ENCODE measurements at places on chromosomes 12 and 14.

DNA sequence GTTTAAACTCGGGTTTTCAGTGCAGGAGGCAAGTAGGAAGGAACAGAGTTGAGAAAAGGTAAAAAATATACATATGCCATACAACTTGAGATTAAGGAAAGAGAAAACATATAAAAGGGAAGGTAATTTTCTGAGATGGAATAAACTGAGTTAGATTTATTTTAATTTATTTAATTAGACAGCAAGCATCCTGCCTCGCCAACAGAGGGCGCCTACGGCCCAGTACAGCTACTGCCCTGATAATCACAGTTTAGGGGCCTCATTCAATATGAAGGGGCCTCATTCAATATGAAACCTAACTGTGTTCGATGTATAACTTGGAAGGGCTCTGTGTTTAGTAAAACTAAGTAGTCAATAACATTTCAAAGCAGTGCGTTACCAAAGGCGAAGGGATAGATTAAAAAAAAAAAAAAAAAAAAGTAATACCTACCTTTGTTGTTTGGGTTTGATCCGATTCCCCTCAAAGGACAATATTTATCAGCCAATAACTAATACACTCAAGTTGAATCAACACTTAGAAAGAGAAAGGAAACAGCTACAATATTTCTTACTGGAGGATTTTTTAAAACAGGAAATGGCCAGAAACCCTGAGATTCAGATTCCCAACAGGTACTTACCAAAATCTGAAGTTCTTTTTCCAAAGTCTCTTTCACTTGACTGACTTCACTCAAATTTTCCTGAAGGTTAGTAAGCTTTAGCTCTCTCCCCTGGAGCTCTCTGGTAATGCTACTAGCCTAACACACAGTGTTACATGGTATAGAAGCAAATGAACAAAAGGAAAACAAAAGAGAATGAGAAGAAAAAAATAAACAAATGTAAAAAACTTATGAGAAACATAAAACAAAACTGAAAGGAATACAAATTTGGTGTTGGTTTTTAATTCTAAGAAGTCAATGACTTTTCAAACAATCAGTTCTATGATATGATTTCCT lies 70.0 kb upstream of the VPS33A start:
- peak; percentile 38 for DNase-seq

- DNase-seq, result no peak
Measured at GRCh38 chr14:102911991-102912761, 10.3 kb upstream of the AMN start.

DNA sequence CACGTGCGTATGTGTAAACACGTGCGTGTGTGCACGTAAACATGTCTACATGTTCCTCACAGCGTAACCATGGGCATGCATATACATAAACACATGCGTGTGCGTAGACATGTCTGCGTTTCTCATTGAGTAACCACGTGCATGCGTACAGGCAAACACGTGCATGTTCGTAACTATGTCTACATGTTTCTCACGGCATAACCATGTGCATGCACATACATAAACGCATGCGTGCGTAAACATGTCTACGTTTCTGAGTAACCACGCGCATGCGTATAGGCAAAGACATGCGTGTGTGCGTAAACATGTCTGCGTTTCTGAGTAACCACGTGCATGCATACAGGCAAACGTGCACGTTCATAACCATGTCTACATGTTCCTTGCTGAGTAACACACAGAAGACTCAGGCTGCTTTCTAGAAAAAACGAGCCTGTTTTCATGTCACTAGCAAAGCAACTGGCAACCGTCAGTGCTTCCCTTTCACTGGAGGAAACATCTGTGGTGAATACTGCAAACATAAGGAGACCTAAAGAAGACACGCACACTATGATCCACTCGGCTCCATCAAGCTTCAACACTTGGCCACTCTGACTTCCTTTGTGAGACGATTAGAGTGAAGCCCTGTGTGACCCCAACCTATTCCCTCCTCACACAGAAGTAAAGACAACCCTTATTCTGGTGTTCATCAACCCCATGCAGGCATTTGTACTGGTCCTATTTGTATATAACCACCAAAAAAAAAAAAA lies 28.8 kb downstream of the POLE start:
- no peak for DNase-seq

DNA sequence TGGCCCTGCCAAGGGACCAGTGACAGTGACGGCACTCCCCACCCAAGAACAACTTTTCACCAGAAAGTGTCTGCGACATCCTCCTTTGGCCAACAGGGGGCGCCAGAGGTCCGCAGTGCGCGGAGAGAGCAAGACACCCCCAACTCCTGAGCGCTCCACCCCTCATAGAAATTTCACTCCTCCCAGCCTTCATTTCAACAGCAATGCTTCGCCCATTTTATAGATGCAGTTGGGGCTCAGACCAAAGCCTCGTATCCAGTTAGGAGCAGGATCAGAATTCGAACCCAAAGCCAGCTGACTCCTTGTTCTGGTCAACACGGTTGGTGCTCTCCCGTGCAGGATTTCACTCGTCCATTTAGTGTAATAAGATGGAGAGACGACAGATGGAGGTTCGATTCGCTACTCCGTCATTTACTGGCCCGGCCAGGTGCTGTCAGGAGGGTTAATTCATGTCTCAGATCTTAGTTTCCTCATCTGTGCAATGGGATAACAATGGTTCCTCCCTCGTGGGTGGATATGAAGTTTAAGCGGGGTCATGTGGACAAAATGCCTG lies 2.4 kb upstream of the POP5 start:
- DNase-seq, result peak; percentile 73

DNA sequence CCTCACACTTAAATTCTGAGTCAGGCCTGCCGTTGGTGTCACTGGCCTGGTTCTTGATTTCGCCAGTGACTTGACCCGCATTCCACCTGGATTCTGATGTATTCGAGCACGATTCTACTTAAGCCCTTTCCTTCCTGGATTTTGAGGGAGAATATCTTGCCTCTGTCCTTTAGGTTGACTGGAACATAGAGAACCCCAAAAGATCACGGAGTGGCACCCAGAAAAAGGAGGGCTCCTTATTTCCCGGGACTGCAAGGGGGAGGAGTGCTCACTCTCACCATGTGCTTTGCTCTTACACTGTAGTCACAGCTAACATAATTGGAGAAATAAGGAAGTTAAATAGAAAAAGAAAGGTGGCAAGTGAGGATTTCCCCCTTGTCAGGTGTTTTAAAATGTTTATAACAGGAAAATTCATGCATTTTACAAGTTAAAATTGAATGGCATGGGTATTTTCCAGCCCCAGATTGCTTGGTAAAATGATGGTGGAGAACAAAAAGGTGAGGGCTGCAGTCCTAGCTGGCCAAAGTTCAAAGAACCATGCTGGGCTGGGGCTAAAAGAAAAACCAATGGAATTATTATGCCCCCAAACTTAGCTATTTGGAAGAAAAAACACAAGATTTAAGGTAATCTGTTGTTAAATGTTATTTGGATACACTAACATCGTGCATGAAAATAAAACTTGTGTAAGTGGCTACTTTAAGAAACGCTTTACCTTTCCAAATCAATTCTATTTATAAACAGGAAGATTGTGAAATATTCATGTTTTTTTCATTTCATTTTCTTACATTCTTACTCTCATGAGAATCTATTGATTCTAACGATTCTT lies 8.9 kb downstream of the FOXA1 start:
- no peak for DNase-seq

DNA sequence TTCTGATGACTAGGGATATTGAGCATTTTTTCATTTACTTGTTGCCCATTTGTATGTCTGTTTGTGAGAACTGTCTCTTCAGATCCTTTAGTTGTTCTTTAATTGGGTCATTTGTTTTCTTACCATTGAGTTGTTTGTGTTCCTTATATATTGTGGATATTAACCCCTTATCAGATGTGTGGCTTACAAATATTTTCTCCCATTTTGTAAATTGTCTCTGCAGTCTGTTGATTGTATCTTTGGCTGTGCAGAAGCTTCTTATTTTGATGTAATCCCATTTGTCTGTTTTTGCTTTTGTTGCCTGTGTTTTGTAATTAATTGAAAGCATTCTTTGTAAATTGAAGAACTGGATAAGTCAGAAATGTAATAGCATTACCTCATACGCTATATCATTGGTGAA lies 459.1 kb upstream of the FOXG1 start:
- no peak for DNase-seq

- DNase-seq, result no peak
Measured at GRCh38 chr12:53461059-53461458, 9.2 kb downstream of the PCBP2 start.

DNA sequence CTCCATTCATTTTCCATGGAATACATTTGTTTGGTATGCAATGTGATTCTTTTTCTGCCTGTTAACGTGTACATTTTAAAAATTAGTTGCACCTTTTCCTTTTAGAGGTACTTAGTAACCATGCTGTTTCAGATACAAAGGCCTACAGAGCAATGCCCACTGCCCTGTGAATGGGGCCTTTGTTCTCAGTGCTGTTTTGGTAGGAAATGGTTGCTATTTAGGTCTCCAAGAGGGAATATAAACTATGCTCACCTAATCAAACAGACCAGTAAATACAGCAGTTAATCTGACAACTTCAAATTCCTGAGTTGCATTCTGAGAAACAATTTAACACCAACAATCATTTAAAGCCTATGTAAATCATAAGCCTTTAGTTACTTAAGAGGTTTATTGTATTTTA lies 188.7 kb downstream of the BCAT1 start:
- DNase-seq, result no peak

- DNase-seq, result no peak
Measured at GRCh38 chr12:5059358-5059757, 15.7 kb downstream of the KCNA5 start.

GRCh38 chr12:52486166-52487105 lies 6.6 kb downstream of the KRT6A start:
- no peak for DNase-seq

GRCh38 chr12:12214635-12215131 lies 52.2 kb downstream of the LRP6 start:
- DNase-seq, result no peak

DNA sequence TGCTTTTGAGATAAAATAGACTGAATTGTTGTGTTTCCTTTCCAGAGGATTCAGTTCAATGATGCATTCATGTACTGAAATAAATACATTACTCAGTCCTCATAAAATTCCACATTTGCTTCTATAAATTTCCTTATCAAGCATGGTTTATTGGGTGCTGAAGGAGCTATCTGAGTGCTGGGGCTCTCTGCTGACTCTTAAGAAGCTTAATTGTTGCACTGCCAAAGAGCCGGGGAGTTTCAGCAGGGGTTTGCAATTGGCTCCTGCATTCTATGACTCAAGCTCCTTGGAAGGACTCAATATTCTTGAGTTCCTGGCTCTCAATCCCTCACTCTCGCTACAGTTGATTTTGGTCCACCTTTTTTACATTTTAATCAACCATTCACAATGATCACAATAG lies 69.8 kb upstream of the PYGL start:
- no peak for DNase-seq

GRCh38 chr12:124637581-124637981 lies 70.2 kb upstream of the NCOR2 start:
- DNase-seq, result no peak

DNA sequence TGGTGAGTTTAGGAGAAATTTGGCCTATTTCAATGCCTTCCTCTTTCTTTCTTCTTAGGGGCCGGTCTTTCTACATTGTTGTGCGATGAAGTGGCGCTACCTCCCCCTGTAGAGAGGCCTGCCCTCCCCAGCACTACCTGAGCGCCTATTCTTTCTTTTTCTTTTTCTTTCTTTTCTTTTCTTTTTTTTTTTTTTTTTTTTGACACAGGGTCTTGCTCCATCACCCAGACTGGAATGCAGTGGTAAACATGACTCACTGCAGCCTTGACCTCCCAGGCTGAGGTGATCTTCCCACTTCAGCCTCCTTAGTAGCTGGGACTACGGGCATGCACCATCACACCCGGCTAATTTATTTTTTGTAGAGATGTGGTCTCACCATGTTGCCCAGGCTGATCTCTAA lies 136.1 kb upstream of the MAX start:
- peak; percentile 63 for DNase-seq

DNA sequence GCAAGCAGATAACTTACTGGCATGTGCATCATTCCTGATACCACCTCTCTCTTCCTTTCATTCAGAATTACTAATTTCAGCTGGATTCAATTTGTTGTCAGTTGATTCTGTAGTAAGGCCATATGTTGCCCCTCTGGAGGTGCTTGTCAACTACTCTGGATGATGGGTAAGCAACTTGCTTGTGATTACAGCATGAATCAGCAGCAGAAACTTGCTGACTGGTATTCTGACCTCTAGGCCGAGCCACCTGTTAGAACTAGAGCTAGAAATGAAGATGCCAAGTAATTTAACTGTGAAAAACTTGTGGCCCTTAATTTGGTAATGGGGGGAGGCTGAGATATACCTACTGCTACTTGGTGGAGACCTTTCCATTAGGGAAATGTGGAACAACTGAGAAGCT lies 5.1 kb downstream of the RNF10 start:
- no peak for DNase-seq

GRCh38 chr12:6765048-6765633 lies 1.0 kb upstream of the PTMS start:
- peak; percentile 36 for DNase-seq

GRCh38 chr12:67442347-67442841 lies 173.2 kb downstream of the CAND1 start:
- DNase-seq, result no peak

GRCh38 chr12:109738209-109738608 lies 24.6 kb downstream of the FAM222A start:
- DNase-seq, result no peak

GRCh38 chr12:21353487-21353886 lies 18.8 kb upstream of the SLCO1A2 start:
- no peak for DNase-seq

DNA sequence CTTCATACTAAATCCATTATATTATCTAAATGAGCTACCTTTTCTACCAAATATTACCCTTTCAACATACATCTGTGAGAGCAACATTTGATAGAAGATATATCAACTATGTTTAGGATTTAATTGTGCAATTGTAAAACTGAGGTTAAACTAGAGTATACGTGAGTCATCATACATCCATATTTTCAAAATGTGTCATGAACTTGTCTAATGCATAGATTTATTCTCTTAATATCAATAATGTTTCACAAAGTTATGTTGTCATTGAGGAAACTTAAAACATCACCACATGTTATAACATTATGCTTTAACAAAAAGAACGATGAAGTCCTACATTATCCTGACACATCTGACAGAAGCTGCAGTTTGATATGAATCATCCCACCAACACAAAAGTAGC lies 645.5 kb upstream of the NOVA1 start:
- no peak for DNase-seq

- no peak for DNase-seq
Measured at GRCh38 chr12:92046557-92047392, 98.9 kb downstream of the BTG1 start.

Data from A549 (cell line).